ENCODE measurements at places on chromosomes 13 and 19. TPM values are rescaled to one million over a fixed set of nuclear protein-coding genes. Genes with fewer than 3 reads are reported as not detected.
A peak's percentile ranks its signal among the peaks of the same experiment; 100 is the strongest.

The ZBTB32 gene
- total RNA-seq: not detected

The CYP2A6 gene
- total RNA-seq: 0.64 TPM

DNA sequence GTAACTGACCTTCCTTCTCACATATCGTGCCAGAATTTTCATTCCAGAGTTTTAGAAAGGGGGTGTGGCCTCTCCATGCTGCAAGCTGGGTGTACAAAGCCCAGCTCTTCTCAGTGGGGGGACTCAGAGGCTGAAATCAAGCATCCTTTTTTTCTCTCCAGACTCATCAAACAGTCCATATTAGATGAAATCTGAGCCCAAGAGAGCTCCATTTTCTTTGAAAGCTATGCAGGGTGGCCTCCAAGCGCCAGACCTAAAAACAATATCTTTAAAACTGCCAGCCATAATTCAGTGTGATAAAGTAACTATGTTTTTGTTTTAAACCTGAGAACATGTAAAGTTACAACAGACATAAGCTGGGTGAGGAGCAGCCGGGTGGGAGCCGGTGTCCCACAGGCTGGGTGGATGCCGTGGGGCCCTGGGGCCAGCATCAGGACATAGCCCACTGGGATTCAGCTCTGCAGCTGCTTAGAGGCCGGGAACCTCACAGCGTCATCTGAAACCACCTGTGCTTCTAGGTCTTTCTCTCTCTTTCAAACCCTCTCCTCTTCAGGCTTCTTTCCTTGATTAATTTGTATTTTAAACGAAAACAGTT is 249.2 kb downstream of the ZNF536 start:
- no peaks in the 10 kb centered on the region for H3K27me3 ChIP-seq
- no peak overlapping the region for H3K27ac ChIP-seq
- no peak for DNase-seq
- H3K4me1 ChIP-seq: no peaks in the 10 kb centered on the region
- H3K4me3 ChIP-seq: no peak overlapping the region

- H3K36me3 ChIP-seq: no peaks in the 10 kb centered on the region
- H3K27ac ChIP-seq: no peak overlapping the region
- no peaks in the 10 kb centered on the region for H3K27me3 ChIP-seq
- DNase-seq: no peak
- peak overlapping the region; percentile 71 for H3K4me3 ChIP-seq
Observed at GRCh38 chr13:28531845-28532387, 37.0 kb upstream of the FLT1 start.

- no peaks in the 10 kb centered on the region for H3K27me3 ChIP-seq
- no peak for DNase-seq
- H3K36me3 ChIP-seq: no peaks in the 10 kb centered on the region
- H3K4me1 ChIP-seq: no peaks in the 10 kb centered on the region
- no peak overlapping the region for H3K4me3 ChIP-seq
Observed at GRCh38 chr19:48837687-48838086, 1.4 kb upstream of the HSD17B14 start.

DNA sequence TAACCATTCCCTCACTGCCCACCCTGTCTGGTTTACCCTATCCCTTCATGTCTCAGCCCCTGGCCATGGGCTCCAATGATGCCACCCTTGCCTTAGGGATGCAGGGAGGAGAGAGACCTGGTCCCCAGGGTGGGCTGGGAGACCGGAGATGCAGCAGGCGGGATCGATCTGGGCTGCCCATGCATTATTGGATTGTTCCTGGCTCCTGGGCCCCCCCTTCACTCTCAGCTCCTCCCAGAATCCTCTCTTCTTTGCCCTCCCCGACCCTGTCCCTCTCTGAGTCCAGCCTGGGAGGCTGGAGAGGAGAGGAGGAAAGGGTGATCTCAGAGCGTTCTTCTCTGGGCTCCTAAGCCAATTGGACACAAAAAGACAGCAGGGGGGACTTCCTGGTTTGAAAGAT is 5.8 kb downstream of the KASH5 start:
- no peak for DNase-seq
- H3K36me3 ChIP-seq: no peaks in the 10 kb centered on the region
- no peaks in the 10 kb centered on the region for H3K27me3 ChIP-seq

- H3K27ac ChIP-seq: no peak overlapping the region
- H3K4me3 ChIP-seq: no peak overlapping the region
- no peaks in the 10 kb centered on the region for H3K4me1 ChIP-seq
- no peaks in the 10 kb centered on the region for H3K36me3 ChIP-seq
- DNase-seq: no peak
- H3K27me3 ChIP-seq: no peaks in the 10 kb centered on the region
Observed at GRCh38 chr19:15577184-15577771, 37.7 kb upstream of the CYP4F8 start.

DNA sequence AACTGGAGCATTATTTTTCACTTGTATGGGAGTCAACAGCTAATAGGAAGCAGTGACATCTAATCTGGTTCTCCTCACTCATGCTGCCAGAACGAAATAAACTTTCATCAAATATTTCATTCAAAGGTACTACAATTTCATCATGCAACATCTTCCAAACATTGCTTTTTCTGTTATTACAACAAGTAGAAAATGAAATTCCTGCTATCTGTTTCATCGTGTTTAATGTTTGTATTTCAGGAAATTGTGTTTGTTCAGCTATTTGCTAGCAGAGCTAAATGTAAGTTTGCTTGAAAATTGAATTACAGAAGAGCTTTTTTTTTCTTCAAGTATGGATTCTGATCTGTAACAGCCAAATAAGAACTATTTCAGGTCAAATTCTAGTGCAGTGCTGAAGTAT is 90.1 kb downstream of the SLITRK6 start:
- no peak for DNase-seq
- no peak overlapping the region for H3K27ac ChIP-seq
- H3K27me3 ChIP-seq: no peaks in the 10 kb centered on the region
- H3K36me3 ChIP-seq: no peaks in the 10 kb centered on the region
- H3K4me1 ChIP-seq: no peaks in the 10 kb centered on the region

DNA sequence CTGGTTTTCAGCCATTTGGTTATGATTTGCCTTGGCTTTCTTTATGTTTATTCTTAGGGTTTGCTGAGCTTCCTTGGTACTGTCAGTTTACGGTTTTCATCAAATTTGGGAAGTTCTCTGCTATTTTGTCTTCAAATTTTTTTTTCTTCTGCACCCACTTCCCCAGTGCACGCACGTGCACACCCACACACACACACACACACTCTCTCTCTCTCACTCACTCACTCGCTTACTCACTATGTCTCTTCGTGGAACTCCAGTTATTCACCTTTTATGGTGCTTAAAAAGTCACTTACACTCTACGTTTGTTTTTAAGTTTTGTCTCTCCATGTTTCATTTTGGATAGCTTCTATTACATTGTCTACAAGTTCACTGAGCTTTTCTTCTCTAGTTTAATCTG is 7.1 kb downstream of the AKAP11 start:
- H3K4me3 ChIP-seq: no peak overlapping the region
- no peaks in the 10 kb centered on the region for H3K36me3 ChIP-seq
- DNase-seq: no peak
- no peaks in the 10 kb centered on the region for H3K27me3 ChIP-seq
- no peak overlapping the region for H3K27ac ChIP-seq
- no peaks in the 10 kb centered on the region for H3K4me1 ChIP-seq

DNA sequence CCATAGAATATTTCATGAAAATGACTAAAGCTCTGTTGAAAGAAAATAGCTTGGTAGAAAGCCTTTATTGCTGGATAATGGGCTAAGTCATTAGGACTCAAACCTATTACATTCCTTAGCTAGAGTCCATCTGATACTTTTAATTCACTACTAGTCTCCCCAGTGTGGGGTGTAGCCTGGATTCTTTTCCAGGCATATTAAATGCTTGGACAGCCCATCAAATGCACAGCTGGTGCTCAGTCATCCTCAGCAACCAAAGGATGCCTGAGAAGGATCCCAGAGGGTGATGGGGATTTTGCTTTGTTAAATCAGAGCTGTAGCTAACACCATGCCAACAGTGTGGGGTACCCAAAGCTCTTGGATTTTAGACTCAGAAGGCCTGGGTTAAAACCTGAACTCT is 153.5 kb downstream of the DLEU7 start:
- no peaks in the 10 kb centered on the region for H3K36me3 ChIP-seq
- DNase-seq: no peak
- no peaks in the 10 kb centered on the region for H3K27me3 ChIP-seq
- no peaks in the 10 kb centered on the region for H3K4me1 ChIP-seq
- H3K4me3 ChIP-seq: no peak overlapping the region

GRCh38 chr19:55086730-55087541 is 11.3 kb downstream of the EPS8L1 start:
- no peak overlapping the region for H3K27ac ChIP-seq
- H3K36me3 ChIP-seq: peaks cover 6% of the 10 kb centered on the region
- no peaks in the 10 kb centered on the region for H3K4me1 ChIP-seq

GRCh38 chr19:11692127-11692790 is 46.5 kb downstream of the ZNF823 start:
- no peak for DNase-seq
- H3K36me3 ChIP-seq: no peaks in the 10 kb centered on the region
- no peaks in the 10 kb centered on the region for H3K27me3 ChIP-seq
- H3K4me1 ChIP-seq: peaks cover 7% of the 10 kb centered on the region
- H3K4me3 ChIP-seq: no peak overlapping the region

- H3K27ac ChIP-seq: peak overlapping the region; percentile 25
- H3K4me3 ChIP-seq: no peak overlapping the region
- DNase-seq: no peak
- no peaks in the 10 kb centered on the region for H3K4me1 ChIP-seq
- no peaks in the 10 kb centered on the region for H3K27me3 ChIP-seq
- H3K36me3 ChIP-seq: peaks cover 3% of the 10 kb centered on the region
Observed at GRCh38 chr19:49858088-49858985, 7.4 kb downstream of the PTOV1 start.

DNA sequence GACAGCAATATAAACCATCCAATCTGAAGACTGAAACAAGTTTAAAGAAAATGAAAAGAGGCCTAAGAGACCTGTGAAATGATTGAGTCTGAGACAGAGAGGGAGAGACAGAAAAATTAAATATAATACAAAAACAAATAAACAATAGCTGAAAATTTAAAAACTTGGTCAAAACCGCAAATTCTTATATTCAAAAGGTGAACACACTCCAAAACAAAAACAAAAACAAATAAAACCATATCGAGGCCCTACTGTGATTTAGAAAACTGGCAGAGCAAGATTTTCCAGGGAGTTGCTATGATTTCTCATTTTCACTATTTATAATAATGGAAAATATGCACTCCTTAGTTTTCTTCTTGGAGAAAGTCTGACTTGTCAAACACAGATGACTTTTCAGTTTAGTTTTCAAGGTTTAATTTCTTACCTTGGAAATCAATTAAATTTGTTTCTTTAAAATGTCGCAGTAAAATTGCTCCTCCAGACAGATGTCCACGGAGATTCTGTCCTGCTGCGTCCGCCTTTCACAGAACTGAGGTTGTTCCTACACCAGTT is 1420.3 kb downstream of the UQCRFS1 start:
- no peak for DNase-seq
- peak overlapping the region; percentile 90 for H3K27ac ChIP-seq
- peaks cover 14% of the 10 kb centered on the region for H3K4me1 ChIP-seq
- H3K27me3 ChIP-seq: no peaks in the 10 kb centered on the region
- H3K36me3 ChIP-seq: no peaks in the 10 kb centered on the region
- H3K4me3 ChIP-seq: peak overlapping the region; percentile 75

DNA sequence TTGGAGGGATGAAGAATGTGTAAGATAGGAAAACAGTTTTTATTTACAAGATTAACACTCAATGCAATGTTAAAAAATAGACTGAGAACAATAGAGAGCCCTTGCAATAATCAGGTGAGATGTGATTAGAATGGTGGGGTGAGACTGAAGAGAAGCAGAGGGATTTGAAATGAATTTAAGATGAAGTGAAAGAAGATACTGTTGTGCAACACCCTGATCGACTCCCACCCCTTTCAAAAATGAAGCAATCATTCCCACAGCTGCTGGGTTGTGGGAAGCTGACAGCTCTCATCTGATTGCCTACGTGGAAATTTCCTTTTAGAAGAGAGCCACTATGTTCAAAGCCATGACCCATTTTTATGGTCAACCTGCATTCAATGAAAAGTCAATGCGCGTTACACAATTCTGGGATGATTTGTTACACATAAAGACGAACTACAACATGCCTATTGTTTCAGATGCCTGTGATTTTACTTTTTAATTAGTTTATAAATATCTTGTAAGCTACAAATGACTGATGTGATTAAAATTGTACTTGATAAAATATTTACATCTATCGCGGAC is 1374.8 kb downstream of the PCDH9 start:
- H3K27ac ChIP-seq: no peak overlapping the region
- H3K4me3 ChIP-seq: no peak overlapping the region
- H3K27me3 ChIP-seq: no peaks in the 10 kb centered on the region
- DNase-seq: no peak

DNA sequence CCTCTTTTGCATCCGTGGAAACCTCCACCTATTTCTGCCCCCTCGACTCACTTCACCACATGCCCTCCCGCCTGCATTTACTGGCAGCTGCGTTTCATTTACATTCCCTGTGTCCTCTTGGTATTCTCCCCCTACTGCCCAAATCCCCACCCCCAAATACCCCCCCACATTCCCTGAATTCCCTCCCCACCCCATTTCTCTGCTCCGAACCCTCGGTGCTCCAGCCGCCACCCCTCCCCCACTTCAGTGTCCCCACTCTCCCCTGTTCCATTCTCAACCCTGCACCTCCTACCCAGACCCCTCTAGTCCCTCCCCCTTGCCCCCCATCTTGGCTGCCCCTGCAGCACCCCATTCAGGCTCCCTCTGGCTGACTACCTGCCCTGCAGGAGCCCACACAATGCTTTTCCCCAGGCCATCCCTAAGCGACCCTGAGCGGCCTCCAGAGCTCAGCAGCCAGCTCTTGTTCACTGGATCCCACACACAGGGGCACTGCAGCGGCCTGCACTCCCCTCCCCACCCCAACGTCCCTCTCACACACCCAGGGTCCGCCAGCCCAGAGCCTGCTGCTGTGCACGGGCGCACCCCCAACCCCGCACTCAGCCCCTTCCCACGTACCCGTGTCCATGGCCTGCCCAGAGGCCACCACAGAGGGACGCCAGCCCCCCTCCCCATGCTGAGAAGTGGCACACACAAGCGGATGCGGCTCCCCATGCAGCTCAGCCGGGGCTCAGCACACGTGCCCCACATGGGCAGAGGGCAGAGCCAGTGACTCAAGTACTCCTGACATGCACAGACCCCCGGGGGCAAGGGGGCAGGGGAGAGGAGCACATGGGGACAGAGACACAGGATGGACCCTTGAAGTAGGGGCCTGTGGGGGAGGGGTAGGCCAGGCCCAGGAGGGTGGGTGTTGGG is 26.3 kb downstream of the SHANK1 start:
- peaks cover 62% of the 10 kb centered on the region for H3K27me3 ChIP-seq
- H3K27ac ChIP-seq: no peak overlapping the region
- no peak overlapping the region for H3K4me3 ChIP-seq
- no peaks in the 10 kb centered on the region for H3K4me1 ChIP-seq
- no peaks in the 10 kb centered on the region for H3K36me3 ChIP-seq
- DNase-seq: no peak

- H3K4me1 ChIP-seq: no peaks in the 10 kb centered on the region
- H3K27ac ChIP-seq: peak overlapping the region; percentile 76
- H3K36me3 ChIP-seq: no peaks in the 10 kb centered on the region
- no peak overlapping the region for H3K4me3 ChIP-seq
Observed at GRCh38 chr19:17658666-17659065, 29.5 kb downstream of the UNC13A start.

DNA sequence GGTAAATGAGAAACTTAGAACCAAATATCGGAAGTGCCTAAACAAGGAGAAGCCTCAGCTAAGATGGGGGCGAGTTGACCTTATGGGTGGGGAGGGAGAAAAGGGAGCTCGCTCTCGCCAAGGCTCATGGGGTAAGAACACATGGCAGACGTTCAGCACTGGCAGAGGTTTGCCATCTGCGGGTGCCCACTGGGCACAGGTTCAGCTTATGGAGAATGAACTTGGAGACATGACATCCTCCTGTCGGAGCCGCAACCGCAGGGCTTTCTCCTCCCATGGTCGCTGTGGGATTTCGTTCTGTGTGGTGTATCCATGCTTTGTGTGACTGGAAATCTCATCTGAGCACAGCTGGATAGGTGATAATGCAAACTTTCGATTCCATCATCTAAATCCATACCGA is 36.1 kb upstream of the PEPD start:
- H3K4me3 ChIP-seq: no peak overlapping the region
- DNase-seq: no peak
- no peaks in the 10 kb centered on the region for H3K27me3 ChIP-seq

Data from breast epithelium (tissue), 4 donors.